T-helper 1 cell (primary cell): ENCODE measurements at places on chromosomes 3 and 15.

DNA sequence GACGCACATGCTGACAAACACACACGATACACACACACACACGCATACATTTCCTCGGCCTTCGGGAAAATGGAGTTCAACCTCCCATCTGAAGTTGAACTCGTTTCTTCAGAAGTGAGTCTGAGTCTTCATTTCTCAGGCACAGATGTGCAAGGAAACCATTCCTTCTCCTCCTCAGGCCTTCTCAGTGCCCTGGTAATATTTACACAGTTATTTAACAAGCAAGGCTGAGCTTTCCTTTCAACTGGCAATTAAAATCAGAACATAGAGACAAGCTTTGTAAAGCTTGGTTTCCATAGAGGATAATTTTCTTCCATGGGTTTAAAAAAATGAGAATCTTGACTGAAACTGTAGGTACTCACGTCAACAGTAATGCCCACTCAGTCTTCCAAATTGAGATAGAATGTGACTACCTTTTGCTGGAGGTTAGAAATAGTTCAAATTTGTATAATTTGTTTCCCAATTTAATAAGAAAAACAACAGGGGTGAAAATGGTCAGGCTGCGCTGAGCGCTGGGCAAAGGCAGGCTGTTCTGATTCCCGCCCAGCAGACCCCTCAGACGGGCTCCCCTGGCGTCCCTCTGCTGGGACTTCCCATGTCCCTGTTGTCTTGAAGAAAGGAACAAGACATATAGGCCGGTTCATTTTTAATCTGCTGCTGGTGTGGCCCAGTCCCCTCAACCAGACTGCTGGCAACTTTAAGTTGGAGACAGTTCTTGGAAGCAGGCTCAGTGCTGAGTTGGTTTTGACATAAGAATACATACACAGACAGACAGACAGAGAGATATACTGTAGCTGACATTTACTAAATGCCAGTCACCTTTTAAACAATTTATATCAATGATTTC, 174.3 kb downstream of the XXYLT1 start:
- DNase-seq: no peak

GRCh38 chr3:31958701-31959152, 22.3 kb downstream of the OSBPL10 start:
- DNase-seq: no peak

DNA sequence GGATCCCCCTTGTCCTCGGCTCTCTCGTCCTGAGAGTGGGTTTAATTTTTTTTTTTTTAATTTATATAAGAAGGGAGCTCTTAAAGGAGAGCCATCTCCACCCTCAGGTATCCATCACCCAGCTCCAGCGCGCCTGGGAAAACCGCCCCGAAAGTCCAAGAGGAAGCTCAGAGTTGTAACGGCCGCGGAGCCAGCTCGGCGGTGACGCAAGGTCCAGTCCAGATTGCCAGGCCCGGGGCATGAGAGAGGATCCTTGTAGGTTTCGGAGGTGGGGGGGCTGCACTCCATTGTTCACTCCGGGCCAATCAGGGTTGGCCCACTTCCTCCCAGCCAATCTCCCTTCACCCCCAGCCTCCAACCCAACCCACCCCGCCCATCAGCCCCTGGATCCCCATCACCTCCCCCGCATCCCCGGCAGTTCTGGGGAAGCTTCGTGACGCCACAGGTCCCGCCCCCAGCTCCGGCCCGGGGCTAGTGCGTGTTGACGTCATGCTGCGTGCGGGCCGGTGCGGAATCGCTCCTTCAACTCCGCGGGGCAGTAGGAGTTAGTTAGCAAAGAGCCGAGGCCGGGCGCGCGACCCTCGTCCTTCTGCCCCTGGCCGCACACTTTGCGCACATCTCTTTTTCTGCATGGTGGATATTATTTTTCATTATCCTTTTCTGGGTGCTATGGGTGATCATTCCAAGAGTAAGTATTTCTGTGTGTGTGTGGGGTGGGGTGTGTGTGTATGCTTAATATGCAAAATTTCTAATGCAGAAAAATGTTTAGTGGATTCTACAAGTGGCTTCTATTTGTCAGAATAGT, at the start of gene ISL2:
Gene ISL2 (plus strand): TSS at position 520 of the 805 bp plus-strand sequence. CDS start 111 bp downstream, at position 631.
- no peak for DNase-seq

DNA sequence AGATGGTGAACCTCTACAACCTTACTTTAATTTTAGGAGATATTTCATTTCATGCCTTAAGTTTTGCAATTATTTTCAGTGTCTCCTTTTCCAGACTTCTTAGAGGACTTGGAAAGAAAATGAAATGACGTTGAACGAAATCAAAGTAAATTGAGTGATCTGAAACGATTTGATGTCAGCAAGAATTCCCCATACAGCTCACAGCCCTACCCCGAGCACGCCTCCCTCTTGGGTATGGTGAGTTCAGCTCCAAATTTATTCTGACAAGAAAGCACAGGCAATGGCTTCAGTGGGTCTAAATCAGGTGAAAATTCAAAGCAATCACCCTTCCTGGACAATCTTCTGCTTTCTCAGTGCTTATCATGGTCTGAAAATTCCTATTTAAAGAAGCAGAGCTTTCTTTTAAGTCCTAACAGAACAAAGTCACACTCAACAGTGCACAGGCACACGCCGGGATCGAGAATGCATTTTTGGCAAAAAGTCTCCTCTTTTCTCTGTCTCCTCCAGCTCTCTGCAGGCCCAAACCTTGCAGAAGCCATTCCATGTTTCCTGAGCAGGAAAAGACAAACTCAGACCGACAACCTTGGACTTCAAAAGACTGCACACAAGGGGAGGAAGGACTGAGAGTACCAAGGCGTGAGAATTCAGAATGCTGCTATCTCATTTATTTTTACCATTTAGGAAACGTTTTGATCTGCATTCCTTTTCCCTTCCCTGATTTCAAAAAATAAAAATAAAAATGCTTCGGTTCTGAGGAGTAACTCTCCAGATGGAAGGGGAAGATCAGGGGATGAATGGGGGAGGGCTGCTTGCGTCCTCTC, 72.0 kb downstream of the CCNL1 start:
- DNase-seq: no peak

GRCh38 chr3:167814441-167814951, 79.0 kb downstream of the SERPINI1 start:
- DNase-seq: no peak

- no peak for DNase-seq
Observed at GRCh38 chr15:59491062-59491461, 53.1 kb downstream of the FAM81A start.

DNA sequence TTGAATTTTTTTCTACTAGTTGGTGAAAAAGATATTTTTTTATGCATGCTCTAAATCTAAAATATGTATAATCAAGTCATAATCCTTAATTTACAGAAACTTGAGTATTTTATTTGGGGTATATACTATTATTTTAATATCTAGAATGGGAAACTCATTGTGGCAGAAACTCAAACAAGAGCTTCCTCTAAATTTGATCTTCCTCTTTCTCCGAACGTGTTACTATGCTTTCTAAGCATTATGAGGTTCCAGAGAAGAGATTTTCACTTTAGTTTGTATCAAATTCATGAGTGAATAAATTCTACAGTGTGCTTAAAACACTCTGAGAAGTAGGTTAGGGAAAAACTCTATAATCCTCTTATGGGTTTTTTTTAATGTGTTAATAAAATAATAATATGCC, 173.1 kb downstream of the POTEB3 start:
- DNase-seq: no peak

- no peak for DNase-seq
Observed at GRCh38 chr3:31307131-31307785, 225.5 kb upstream of the STT3B start.

- DNase-seq: no peak
Observed at GRCh38 chr15:85071061-85071460, 89.4 kb downstream of the PDE8A start.

DNA sequence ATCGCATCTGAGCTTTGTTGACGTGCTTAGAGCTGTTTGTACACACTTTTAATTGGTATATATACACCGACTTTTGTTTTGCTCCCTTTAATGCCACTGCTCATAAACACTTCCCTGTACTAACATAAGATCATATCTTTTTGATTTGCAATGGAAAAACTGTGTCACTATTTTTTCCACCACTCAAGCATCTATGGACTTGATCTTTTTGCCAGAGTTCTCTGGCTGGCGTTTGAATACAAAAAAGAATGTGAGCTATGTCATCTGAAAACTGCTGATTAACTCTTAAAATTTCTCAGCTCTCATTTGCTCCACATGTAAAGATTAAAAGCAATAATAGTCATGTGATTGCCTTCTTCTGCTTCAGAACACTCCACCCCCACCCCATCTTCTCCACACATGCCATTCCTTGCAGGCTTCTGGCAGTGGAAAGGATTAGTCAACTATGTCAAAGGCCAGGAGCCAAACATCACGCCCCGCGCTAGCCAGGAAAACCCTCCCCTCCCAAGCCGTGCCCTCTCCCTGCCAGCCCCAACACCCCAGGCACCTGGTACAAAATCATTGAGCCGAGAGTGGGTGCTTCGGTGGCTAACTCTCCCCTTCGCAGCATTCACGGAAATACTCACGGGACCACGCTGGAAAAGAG, 123.4 kb upstream of the MEF2A start:
- no peak for DNase-seq

DNA sequence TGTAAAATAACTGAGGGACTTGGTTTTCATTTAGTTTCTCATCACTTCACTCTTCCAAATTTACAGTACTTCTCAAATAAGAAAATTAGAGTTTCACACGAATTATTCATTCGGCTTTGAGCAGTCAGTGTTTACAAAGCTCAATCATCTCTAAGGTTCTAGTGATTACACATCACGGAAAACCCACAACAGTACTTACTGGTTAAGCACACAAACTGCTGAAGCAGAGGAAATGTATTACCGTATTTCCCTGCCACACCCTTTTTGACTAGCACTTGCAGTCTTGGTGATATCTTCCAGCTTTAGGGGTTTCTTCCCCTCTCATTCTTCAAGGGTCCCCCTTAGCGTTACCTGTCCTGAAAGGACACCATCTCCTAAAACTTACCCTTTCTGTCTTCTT, 164.8 kb upstream of the CDIN1 start:
- DNase-seq: no peak

- no peak for DNase-seq
Observed at GRCh38 chr15:78205856-78206255, 28.5 kb downstream of the ACSBG1 start.
